Left colon (tissue), 2 donors: ENCODE measurements at places on chromosomes 16 and 17. TPM values are rescaled to one million over a fixed set of nuclear protein-coding genes. Genes with fewer than 3 reads are reported as not detected.
A peak's percentile ranks its signal among the peaks of the same experiment; 100 is the strongest.

DNA sequence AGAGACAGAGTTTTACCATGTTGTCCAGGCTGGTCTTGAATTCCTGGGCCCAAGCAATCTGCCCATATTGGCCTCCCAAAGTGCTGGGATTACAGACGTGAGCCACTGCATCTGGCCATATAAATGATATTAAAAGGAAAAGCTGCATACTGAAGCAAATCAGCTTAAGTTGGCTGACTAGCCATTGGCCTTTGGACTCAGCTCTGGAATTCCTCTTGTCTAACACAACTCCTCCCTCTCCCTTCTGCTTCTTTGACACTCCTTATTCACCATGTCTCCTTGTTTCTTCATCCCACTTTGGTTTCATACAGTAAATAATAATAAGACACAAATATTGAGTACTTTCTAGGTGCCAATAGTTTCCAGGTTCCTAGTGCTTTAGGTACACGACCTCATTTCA, 7.5 kb downstream of the KRT12 start:
- peak; percentile 29 for DNase-seq

- DNase-seq, result no peak
Measured at GRCh38 chr17:59762049-59762823, 54.8 kb downstream of the VMP1 start.

DNA sequence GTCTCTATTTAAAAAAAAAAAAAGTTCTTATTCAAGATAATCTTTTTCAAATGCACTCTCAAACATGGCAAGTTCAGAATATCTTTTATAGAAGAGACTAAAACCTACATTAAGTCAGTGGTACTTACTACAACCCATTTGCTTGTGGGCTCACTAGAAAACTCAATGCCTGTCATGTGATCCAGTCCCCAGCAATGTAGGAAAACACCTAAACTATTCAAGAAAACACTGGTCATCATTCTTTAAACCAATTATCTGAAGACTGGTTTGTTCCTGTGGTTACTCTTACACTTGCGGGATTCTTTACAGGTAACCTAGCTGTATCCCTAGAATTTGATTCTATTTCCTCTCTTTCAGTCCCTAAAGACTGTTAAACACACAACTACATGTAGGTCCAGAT, 19.6 kb downstream of the MED13 start:
- DNase-seq, result no peak

DNA sequence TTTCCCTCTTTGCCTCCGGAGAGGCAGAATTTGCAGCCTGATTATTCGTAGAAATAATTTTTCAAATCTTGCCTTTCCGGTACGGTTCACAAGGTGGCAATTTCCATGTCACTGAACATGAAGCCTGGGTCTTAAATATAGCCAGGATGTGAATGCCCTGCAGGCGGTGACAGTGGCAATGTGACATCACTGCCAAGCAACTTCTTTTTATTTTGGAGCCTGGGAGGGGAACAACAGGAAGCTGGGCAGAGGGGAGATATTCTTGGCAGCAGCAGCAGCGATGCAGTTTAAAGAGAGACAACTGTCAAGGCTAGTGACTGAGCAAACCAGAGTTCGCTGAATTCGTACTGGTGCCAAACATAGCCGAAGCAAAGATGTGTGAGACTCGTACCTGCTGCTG, 171.1 kb downstream of the SNX29 start:
- DNase-seq, result no peak

GRCh38 chr17:44794851-44795413, 35.2 kb downstream of the GJC1 start:
- DNase-seq, result no peak

DNA sequence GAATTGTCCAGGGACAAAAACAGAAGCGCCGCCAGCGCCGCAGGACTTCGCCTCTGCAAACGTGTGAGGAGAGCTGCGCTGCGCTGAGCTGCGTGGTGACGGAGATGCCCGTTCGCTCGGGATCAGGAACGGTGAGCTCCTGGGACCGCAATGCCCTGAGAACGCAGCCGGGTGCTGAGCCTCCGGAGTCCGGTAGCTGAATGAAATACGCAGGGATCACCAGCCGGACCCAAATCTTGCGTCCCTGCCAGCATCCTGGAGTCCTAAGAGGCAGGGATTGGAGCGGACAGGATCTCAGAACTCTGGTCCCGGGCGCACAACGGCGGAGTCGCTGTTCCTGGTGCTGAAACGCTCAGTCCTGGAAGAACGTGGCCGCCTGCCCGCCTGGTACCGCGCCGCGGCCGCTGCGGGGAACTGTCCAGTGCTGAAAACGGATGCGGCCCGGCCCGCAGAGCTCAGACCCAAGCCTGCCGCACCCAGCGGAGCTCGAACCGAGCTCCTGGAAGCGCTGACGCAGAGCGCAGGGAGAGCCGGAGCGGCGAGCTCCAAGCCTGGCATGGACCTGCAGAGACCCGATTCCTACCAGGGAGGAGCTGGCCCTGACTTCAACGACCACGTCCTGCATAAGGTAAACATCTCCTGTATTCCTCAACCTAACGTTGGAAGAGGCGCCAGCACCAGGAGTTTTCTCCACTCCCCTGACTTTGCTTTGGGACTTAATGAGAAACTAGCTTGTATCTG, 41.5 kb downstream of the CD300LF start:
- peak; percentile 78 for DNase-seq

GRCh38 chr17:52233176-52233575, 74.7 kb upstream of the CA10 start:
- no peak for DNase-seq

DNA sequence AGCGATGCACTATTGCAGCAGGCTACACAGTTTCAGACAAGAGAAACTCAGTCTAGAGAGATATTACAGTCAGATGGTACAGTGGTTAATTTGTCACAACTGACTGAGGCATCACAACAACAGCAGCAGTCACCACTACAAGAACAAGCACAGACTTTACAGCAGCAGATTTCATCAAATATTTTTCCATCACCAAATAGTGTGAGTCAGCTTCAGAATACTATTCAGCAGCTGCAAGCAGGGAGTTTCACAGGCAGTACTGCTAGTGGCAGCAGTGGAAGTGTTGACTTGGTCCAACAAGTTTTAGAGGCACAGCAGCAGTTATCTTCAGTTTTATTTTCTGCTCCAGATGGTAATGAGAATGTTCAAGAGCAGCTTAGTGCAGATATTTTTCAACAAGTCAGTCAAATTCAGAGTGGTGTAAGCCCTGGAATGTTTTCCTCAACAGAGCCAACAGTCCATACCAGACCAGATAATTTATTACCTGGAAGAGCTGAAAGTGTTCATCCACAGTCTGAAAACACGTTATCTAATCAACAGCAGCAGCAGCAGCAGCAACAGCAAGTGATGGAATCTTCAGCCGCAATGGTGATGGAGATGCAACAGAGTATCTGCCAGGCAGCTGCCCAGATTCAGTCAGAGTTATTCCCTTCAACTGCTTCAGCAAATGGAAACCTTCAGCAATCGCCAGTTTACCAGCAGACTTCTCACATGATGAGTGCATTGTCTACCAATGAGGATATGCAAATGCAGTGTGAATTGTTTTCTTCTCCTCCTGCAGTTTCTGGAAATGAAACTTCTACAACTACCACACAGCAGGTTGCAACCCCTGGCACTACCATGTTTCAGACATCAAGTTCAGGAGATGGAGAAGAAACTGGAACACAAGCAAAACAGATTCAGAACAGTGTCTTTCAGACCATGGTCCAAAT, 34.1 kb downstream of the NQO1 start:
- no peak for DNase-seq

- no peak for DNase-seq
Measured at GRCh38 chr16:77002644-77003043, 188.3 kb upstream of the MON1B start.

GRCh38 chr17:82043507-82043906, 6.0 kb upstream of the DCXR start:
- DNase-seq, result no peak

DNA sequence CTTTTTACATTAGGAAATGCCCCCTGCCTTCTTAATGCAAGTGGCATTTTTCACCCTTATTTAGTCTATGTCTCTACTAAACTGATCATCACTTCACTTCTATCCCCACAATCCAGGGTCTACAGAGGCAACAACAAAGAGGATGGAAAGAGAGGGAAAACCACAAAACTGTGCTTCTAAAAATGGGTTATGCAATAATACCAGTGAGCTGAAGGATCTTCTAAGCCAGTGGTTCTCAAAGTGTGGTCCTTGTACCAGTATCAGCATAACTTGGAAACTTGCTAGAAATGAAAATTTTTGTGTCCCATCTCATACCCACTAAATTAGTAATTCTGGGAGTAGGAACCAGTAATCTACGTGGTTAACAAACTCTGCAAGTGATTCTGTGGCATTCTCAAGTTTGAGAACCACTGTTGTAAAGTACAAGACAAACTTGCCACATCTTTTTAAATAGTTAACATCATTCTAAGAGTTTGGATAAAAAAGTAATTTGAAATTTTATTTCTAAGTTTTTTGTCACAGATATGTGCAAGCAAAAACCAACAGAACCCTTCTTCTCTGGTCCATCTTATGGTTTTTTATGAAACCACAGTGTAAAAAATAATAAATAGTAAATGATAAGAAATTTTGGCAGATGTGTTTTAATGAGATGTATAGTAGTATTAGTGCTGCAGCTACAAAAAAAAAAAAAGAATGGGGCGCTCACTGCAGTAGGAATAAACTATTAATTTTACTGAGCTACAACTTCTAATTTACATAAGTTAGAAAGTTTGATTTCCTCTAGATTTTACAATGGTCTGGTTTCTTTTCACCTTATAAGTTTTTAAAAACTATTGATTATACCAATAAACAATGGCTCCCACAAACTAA, 16.2 kb downstream of the CDC27 start:
- no peak for DNase-seq

- no peak for DNase-seq
Measured at GRCh38 chr17:66734186-66734943, 100.6 kb upstream of the CACNG5 start.

DNA sequence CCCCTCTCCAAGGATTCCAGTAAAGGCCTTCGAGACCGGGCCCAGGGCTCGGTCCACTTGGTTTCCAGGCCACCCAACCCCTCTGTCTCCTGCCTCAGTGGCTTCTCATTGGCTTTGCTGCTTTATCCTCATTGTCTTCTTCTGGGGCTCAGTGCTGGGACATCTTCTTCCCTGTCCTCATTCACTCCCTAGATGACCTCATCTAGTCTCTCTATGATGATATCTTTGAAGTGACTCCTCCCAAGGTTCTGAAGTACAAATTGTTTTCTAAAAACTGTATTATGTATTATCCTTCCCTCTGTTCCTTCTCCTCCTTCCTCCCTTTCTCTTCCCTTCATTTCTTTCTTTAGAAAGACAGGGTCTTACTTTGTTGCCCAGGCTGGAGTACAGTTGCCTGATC, 27.1 kb upstream of the NDRG4 start:
- DNase-seq, result no peak

DNA sequence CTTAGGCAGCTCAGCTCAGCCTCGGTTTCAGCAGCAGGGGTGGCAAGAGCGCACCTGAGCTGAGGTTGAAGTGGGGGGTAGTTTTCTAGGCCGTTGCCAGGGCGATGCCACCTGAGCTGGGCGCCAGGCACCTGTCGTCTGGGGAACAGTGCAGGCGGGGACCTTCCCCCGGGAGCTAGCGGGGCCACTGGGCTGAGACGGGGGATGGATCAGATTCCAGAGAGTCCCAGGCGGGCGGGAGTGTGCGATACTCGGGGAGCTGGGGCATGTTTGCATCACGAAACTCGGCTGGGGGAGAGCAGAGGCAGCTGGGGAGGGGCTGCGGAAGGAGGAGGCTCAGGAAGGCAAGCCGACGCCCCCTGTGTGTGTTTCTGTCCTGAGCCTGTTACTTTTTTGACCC, 477 bp upstream of the CLDN9 start:
- DNase-seq, result no peak

DNA sequence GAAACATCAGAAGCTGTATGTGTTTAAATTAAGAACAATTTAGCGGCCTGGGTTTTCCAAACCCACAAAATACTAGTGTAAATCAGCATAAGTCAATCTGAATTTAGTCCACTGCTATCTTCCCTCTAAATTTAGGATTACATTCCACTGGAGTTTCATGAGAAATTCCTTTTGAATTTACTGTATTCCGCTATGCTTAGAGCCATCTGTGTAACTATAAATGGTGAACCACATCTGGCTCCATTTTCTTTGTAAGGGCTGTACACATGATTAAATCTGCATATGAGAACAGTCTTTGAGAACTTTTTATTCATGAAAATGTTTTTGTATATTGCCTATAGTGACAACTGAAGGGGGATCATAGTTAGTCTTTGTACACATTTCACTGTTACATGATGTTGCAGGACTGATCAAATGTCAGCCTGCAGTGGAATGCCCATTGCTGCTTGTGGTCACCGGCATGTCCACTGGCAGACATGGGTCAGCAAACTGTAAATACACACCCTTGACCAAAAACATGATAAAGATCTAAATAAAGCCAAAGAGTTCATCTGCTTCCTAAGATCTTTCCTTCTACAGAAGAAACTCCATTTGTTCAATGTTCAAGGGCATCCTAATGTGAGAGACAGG, 36.8 kb downstream of the RPGRIP1L start:
- DNase-seq, result no peak

GRCh38 chr17:76640550-76641380, 2.8 kb downstream of the ST6GALNAC1 start:
- DNase-seq, result no peak

Gene ABCC3
- 373 TPM for total RNA-seq

Gene PPM1E
- 0.03 TPM for total RNA-seq

Gene OGFOD1
- total RNA-seq, result 16.5 TPM

Gene TP53TG3C
- total RNA-seq, result not detected

Gene TSR1
- total RNA-seq, result 16.4 TPM

Gene CCDC57
- total RNA-seq, result 53.4 TPM

Gene SDR42E1
- 7.9 TPM for total RNA-seq
